ENCODE measurements at places on chromosomes 7 and 10.

DNA sequence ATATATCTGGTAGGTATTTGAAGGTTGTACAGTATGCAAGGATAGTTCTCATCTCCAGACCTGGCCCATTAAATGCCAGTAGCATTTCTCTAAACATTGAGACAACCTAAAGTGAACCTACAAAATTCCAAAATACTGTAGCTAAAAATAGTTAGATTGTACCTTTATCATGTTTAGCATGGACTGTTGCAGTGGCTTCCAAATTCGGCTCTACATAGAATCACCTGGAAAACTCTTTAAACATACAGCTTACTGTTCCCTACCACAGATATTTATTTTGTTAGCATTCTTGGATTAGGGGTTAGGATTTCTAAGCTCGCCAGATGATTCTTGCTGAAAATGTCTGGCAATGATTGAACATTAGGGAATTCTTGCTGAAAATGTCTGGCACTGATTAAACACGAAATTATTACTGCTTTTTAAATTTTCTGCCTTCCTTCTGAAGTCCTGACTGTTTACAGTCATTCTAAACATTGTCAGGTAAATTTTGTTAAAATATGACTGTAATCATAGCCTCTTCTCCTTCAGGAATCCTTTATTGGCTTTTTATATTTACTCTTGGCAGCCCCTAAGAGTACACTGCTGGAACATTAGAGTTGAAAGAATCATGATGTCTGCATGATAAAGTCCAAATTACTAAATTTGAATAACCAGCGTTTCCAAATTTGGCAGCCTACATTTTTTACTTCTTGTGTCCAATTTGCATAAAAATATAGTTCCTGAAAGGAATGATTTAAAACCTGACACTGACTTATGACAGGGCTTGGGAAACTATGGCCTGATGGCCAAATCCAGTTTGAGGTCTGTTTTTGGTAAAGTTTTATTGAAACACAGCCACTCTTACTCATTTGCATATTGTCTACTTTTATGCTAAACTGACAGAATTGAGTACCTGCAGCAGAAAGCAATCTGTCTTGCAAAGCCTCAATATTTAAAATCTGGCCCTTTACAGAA lies 40.3 kb downstream of the SHOC2 start:
- DNase-seq = no peak

DNA sequence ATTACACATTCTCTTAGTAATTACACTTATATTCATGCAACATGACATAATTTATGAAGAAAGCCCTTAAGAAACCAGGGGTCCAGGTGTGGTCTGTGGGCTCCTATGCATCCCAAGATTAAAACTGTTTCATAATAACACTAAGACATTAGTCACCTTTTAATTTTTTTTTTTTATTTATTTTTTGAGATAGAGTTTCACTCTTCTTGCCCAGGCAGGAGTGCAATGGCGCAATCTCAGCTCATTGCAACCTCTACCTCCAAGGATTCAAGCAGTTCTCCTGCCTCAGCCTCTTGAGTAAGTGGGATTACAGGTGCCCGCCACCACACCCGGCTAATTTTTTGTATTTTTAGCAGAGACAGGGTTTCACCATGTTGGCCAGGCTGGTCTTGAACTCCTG lies 12.5 kb downstream of the GDI2 start:
- DNase-seq = no peak

- DNase-seq = no peak
Observed at GRCh38 chr10:44517635-44518034, 132.7 kb upstream of the CXCL12 start.

DNA sequence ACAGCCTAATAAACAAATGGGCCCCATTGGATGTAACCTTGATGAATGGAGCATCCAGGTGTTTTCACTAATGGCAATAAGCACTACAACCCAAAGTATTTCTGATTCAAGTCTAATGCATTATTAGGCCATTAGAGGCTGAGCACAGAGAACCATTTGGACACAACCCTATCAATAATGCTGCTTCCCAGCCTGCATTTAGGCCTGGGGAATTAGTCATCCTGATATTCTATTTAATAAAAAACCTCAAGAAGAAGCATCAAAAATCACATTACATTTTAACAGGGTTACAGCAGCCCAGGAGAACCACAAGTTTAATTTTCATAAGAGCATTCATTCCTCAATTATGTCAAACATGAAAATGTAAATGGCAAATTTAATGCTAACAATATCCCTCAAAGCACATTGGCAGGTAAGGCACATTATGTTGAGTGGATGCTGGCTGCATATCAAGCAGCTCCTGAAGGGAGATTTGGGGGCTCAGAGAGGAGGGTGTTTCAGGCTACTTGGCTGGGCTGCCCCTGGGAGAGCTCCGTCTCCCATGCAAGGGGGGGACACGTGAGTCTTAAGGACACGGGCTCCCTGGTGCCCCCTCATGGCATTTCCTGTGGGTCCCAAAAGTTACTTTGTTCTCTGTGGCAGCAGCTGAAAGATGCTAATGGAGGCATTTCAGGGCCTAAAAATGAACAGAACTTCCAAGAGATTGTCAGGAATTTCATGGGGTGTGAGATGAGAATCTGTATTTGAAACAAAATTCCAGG lies 143.4 kb downstream of the HERPUD2 start:
- no peak for DNase-seq

- no peak for DNase-seq
Observed at GRCh38 chr7:70787286-70787685, 344.7 kb upstream of the GALNT17 start.

Measured in activated naive CD8-positive, alpha-beta T cell treated with anti-CD3 and anti-CD28 coated beads, Interleukin-2, amount 50 U/mL, for 16 hours (primary cell).